ENCODE measurements at places on chromosomes 1 and 21.
A peak's percentile ranks its signal among the peaks of the same experiment; 100 is the strongest.

DNA sequence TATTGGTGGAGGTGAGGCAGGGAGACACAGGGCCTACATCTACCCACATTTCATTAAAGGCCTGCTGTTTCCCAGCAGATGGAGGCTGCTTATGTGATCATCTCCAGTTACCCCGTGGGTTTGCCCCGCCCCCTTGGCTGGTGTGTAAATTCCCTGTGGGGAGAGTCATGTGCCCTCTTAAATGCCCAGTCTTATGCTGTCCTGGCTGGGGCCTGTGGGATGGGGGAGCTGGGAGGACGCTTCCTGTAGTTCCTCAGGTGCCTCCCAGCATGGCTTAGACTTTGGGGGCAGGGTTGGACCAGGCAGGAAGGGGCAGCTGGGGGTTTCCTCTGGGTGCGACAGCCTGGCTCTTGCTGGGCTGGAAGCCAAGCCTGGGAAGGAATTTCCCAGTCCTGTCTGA, 15.5 kb upstream of the CITED4 start:
- DNase-seq = peak; percentile 45

- no peak for DNase-seq
Measured at GRCh38 chr1:76857138-76857537, 10.1 kb upstream of the ST6GALNAC5 start.

- DNase-seq = no peak
Measured at GRCh38 chr1:151520359-151520758, 9.2 kb downstream of the CGN start.

DNA sequence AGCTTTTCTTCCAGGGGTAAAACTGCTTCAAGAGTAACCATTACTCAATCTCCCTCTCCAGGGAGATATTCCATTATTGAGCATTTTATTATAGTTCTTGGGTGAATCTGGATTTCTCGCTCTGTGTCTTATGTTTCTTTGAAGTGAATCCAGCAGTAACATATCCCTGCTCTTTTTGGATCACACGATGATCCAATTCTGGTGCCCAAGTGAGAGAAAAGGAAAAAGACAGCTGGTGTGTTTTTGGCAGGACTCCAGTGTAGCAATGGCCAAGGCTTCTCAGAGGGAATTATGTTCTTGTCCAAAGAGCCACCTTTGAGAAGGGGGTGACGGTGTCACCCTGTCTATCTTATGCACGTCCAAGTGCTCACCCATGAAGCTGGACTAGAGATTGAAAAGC, 140.3 kb upstream of the ERRFI1 start:
- DNase-seq = no peak

Measured in body of pancreas (tissue), 4 donors.